Astrocyte (in vitro differentiated cells and primary cell): ENCODE measurements at places on chromosomes 3 and 15. TPM values are rescaled to one million over a fixed set of nuclear protein-coding genes. Genes with fewer than 3 reads are reported as not detected.

ATP8B4 gene
- total RNA-seq = 0.23 and 0.31 TPM in 2 replicates

KLHL40 gene
- total RNA-seq = not detected in 2 replicates

ROBO1 gene
- 71.7 and 94.2 TPM in 2 replicates for total RNA-seq

CCDC80 gene
- total RNA-seq = 272 and 333 TPM in 2 replicates

CCDC39 gene
- not detected in 2 replicates for total RNA-seq

ZPLD1 gene
- 0.45 and 0.60 TPM in 2 replicates for total RNA-seq

C3orf20 gene
- 0.16 TPM in 1 of 2 replicates, not detected in the other for total RNA-seq

CLDN16 gene
- 0.24 and 0.50 TPM in 2 replicates for total RNA-seq

DNA sequence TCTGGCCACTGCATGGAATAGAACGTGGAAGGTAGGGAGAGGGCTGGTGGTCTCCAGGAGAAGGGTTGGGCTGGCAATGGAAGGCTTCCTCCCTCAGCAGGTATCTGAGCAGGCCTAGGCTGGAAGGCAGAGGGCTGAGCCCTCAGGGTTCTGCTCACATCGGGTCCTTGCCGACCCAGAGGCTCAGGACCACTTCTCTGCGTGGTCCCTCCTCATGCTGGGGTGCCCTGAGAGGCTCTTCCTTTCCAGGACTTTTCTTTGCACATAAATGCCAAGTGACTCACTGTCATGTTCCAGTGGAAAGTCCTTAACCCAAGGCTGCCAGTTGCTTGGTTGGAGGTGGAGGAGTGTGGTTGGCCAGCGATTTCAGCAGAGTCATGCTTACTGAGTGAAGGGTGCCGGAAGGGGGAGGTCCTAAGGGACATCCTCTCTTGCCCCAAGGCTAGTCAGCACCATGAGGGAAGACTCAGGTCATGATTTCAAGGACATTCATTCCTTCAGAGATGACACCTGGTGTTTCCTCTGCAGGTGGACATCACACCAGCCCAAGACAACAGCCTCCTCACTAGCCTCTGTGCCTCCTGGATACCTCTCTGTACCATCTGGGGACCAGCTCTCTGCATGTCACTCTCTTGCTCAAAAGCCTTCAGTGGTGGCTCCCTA lies 8.2 kb downstream of the SLC6A6 start:
- H3K4me1 ChIP-seq = peaks cover 38% of the 10 kb centered on the region
- DNase-seq = peak; percentile 79
- no peaks in the 10 kb centered on the region for H3K27me3 ChIP-seq
- H3K36me3 ChIP-seq = peaks cover 2% of the 10 kb centered on the region
- no peak overlapping the region for H3K4me3 ChIP-seq
- H3K27ac ChIP-seq = peak overlapping the region; percentile 32

GRCh38 chr3:50414616-50415015 lies 55.3 kb upstream of the TMEM115 start:
- DNase-seq = no peak
- no peaks in the 10 kb centered on the region for H3K36me3 ChIP-seq
- peaks cover 5% of the 10 kb centered on the region for H3K4me1 ChIP-seq
- no peak overlapping the region for H3K4me3 ChIP-seq

DNA sequence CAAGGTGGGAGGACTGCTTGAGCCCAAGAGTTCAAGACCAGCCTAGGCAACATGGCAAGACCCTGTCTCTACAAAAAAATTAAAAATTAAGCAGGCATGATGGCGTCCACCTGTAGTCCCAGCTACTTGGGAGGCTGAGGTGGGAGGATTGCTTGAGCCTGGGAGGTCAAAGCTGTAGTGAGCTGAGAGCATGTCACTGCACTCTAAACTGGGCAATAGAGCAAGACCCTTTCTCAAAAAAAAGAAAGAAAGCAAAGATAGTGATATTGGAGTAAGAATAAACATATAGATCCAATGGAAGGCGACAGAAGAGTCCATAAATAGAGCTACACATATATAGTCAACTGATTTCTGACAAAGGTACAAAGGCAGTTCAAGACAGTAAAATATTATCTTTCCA lies 21.3 kb upstream of the ANKRD28 start:
- H3K36me3 ChIP-seq = no peaks in the 10 kb centered on the region
- no peaks in the 10 kb centered on the region for H3K4me1 ChIP-seq
- DNase-seq = no peak
- no peak overlapping the region for H3K27ac ChIP-seq
- H3K4me3 ChIP-seq = no peak overlapping the region
- no peaks in the 10 kb centered on the region for H3K27me3 ChIP-seq

DNA sequence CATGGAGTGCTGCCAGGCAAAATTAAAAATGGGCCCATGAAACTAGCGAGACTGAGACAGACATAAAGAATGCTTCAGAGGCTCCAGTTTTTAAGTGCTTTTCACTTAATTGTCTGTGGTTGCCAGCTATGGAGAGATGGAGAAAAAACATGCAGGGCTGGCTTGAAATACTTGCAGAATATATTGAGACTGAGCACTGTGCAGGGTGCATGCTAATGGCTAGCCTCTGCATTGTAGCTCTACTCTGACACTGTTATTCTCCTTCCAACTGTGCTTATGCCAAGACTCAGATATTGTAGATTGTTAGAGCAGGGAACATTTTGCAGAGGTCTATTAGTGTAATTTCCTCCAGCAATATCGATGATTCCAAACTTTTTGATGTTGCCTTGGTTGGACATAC lies 735.0 kb downstream of the PDCD6IP start:
- DNase-seq = no peak
- no peak overlapping the region for H3K4me3 ChIP-seq
- no peaks in the 10 kb centered on the region for H3K27me3 ChIP-seq
- no peaks in the 10 kb centered on the region for H3K4me1 ChIP-seq
- no peaks in the 10 kb centered on the region for H3K36me3 ChIP-seq
- no peak overlapping the region for H3K27ac ChIP-seq

DNA sequence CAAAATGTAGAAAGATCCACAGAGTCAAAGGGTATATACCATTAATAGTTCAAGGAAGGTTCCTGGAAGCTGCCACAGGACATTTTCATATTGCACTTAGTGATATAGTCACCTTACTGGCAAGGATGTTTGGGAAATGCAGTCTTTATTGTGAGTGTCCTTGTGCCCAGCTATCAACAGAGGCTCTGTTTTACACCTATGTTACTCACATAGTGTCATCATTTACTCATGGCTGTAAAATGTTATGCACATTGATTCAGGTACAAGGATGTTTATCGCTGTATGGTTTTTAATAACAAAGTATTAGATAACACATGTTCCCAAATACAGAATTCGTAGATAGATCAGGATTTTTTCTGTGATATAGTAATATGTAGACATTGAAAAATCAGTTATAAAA lies 50.9 kb downstream of the ZPLD1 start:
- H3K4me1 ChIP-seq = no peaks in the 10 kb centered on the region
- H3K27me3 ChIP-seq = no peaks in the 10 kb centered on the region
- H3K36me3 ChIP-seq = no peaks in the 10 kb centered on the region
- no peak overlapping the region for H3K27ac ChIP-seq
- no peak overlapping the region for H3K4me3 ChIP-seq
- DNase-seq = no peak

GRCh38 chr3:94184781-94185180 lies 121.9 kb downstream of the NSUN3 start:
- H3K27ac ChIP-seq = peak overlapping the region; percentile 32
- no peak overlapping the region for H3K4me3 ChIP-seq
- DNase-seq = peak; percentile 40
- H3K4me1 ChIP-seq = peaks cover 7% of the 10 kb centered on the region
- H3K27me3 ChIP-seq = no peaks in the 10 kb centered on the region

GRCh38 chr15:92112180-92112579 lies 258.7 kb downstream of the SLCO3A1 start:
- H3K4me1 ChIP-seq = no peaks in the 10 kb centered on the region
- H3K27ac ChIP-seq = no peak overlapping the region
- H3K27me3 ChIP-seq = no peaks in the 10 kb centered on the region
- no peaks in the 10 kb centered on the region for H3K36me3 ChIP-seq

DNA sequence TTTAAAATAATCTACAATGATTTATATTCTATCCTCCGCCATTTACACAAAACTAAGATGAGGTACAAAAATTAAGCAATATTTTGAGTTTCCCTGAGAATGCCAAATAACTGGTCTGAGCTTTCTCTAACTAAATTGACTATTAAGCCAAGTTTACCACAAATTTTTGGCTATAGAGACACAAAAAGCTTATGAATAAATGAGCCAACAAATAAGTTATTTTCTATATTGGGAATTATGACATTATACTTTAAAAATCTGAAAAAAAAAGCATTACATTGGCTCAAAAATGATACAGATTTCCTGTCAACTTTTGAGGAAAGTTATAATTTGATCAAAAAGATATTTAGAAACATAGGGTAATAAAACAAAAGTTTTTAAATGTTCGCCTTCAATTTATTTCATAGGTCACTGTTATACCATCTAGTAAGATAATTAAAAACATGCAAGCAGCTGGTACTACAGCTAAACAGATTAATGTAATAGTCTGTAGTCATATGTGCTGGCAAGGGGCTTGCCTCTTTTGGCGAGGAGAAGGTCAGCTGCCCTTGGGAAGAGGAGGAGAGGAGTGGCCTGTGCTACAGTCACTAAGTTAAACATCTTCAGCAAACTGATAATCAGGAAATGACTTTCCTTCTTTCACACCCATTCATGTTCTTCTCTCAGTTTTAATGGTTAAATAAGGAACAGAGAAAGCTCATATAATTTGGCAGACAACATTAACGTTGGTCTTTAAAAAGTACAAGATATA lies 318.5 kb downstream of the TBC1D5 start:
- H3K4me1 ChIP-seq = no peaks in the 10 kb centered on the region
- H3K36me3 ChIP-seq = no peaks in the 10 kb centered on the region
- DNase-seq = no peak

- H3K27me3 ChIP-seq = no peaks in the 10 kb centered on the region
- no peak overlapping the region for H3K4me3 ChIP-seq
- no peaks in the 10 kb centered on the region for H3K36me3 ChIP-seq
Measured at GRCh38 chr3:63179862-63180522, 98.1 kb upstream of the SYNPR start.

- no peaks in the 10 kb centered on the region for H3K36me3 ChIP-seq
- no peaks in the 10 kb centered on the region for H3K27me3 ChIP-seq
- H3K27ac ChIP-seq = no peak overlapping the region
- no peak overlapping the region for H3K4me3 ChIP-seq
Measured at GRCh38 chr15:38217191-38217595, 35.4 kb upstream of the SPRED1 start.

GRCh38 chr3:155664925-155665695 lies 79.8 kb downstream of the PLCH1 start:
- peak; percentile 84 for DNase-seq
- H3K4me3 ChIP-seq = no peak overlapping the region
- no peaks in the 10 kb centered on the region for H3K4me1 ChIP-seq
- H3K36me3 ChIP-seq = no peaks in the 10 kb centered on the region
- H3K27ac ChIP-seq = no peak overlapping the region

- H3K36me3 ChIP-seq = no peaks in the 10 kb centered on the region
- H3K27me3 ChIP-seq = no peaks in the 10 kb centered on the region
- no peaks in the 10 kb centered on the region for H3K4me1 ChIP-seq
- H3K4me3 ChIP-seq = no peak overlapping the region
- no peak for DNase-seq
Measured at GRCh38 chr3:29591579-29591978, 310.7 kb downstream of the RBMS3 start.

DNA sequence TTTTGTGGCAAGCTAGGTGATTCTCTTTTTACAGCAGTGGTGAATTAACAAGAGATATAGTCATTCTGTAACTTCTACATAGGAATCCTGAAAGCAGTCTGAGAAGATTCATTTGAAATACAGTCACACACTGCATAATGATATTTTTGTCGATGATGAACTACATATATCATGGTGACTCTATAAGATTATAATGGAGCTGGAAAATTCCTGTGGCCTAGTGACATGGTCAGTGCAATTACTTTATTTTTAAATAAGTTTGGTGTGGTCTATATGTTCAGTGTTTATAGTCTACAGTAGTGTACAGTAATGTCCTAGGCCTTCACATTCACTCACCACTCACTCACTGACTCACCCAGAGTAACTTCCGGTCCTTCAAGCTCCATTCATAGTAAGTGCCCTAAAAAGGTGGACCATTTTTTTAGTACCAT lies 511.4 kb upstream of the MCTP2 start:
- H3K4me1 ChIP-seq = peaks cover 4% of the 10 kb centered on the region
- H3K36me3 ChIP-seq = no peaks in the 10 kb centered on the region
- no peaks in the 10 kb centered on the region for H3K27me3 ChIP-seq
- DNase-seq = peak; percentile 52

DNA sequence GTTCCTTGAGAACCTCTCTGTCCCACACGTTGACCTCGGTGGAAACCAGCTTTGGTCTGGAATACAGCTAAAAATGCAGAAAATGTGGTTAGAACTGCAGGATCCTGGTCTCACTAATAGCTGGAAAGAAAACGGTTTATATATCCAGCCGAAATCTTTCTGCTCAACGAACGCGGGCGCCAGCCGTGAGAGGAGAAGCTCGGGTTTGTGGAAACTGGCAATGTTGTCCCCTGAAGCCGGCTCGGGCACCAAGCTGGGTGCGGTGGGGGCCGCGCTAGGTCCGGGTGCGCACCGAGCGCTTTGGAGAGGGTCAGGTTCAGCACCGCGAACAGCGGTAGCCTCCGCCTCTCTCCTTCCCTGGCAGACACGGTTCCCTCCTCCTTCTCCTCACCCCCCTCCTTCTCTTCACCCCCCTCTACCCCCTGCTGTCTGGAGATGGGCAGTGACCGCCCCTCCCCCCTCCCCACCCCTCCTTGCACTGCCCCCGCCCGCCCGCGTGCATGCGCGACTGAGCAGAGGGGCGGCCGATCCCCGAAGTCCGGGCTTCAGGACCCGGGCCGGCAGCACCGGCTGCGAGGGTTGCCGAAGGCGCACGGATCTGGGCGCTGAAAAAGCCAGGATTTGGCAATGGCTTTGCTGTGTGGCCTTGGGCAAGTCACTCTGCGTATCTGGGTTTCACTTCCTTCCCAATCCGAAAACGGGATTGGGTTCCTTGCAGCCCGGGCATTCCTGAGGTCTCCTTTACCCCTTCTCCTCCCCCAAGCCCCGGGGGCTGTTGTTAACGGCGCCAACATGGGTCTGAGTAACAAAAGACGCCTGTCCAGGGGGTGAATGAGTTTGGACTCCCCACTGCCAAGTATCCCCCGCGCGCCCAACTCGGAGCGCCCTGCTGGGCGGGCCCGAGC lies at the start of gene SKOR1:
Gene SKOR1, plus strand, starts transcription at position 534 of the 905 bp plus-strand sequence. Its CDS starts 94 bp downstream, at position 628.
- peaks cover 76% of the 10 kb centered on the region for H3K27me3 ChIP-seq
- H3K4me1 ChIP-seq = peaks cover 11% of the 10 kb centered on the region
- no peak within 1 kb of the TSS for H3K4me3 ChIP-seq
- DNase-seq = peak; percentile 33

DNA sequence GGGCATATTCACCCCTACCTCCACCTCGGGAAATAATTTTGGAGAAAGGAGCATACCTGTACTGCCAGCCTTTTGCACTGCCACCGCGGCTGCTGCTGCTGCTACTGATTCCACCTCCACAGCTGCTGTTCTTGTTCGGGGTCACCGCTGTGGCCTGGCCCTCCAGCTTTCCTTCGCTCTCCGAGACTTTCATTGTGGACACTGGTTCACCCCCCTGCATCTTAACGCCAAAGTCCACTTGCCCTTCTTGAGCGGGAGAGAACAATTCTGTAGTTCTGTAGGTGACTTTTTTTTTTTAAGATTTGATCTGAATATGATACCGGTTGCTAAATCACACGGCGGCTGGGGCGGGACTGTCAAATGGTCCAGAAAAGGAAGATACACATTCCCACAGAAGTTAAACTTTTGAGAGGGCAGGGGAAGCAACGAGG lies 701 bp downstream of the OSBPL11 start:
- DNase-seq = no peak
- no peaks in the 10 kb centered on the region for H3K27me3 ChIP-seq
- H3K27ac ChIP-seq = peak overlapping the region; percentile 88
- peaks cover 21% of the 10 kb centered on the region for H3K4me1 ChIP-seq
- H3K36me3 ChIP-seq = no peaks in the 10 kb centered on the region
- peak overlapping the region; percentile 82 for H3K4me3 ChIP-seq
